ENCODE measurements at places on chromosomes 3 and 15.

DNA sequence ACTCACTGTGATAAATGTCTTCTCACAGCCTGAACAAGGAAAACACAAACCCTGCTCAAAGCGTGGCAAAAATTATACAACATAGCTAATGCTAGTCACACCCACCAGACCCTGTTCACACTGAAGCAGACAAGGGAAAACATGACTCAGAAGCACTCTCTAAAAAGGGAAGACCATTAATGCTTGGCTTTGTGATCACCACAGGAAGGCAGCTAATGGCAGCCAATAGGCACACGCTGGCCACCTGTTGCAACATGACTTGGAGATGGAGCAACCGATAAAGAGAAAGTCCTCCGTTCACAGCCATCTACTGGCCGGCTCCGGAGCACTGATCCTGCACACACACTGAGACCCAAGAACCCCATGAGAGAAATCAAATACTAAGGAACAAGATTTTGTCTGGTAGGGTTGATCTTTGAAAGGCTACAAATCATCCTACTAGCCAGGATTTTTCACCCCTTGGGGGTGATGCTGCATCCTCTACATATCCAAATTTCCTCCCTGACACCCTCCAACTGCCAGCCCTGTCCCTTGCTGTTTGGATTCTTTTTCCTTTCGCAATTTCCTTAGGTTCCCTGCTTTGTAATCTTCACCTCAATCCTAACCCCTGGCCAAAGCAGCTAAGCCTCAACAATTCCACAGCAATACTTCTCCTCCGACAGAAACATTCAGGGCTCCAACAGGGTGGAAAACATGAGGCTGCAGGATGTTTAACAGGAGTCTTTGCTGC lies 3.2 kb downstream of the ZXDC start:
- DNase-seq, result peak; percentile 74

DNA sequence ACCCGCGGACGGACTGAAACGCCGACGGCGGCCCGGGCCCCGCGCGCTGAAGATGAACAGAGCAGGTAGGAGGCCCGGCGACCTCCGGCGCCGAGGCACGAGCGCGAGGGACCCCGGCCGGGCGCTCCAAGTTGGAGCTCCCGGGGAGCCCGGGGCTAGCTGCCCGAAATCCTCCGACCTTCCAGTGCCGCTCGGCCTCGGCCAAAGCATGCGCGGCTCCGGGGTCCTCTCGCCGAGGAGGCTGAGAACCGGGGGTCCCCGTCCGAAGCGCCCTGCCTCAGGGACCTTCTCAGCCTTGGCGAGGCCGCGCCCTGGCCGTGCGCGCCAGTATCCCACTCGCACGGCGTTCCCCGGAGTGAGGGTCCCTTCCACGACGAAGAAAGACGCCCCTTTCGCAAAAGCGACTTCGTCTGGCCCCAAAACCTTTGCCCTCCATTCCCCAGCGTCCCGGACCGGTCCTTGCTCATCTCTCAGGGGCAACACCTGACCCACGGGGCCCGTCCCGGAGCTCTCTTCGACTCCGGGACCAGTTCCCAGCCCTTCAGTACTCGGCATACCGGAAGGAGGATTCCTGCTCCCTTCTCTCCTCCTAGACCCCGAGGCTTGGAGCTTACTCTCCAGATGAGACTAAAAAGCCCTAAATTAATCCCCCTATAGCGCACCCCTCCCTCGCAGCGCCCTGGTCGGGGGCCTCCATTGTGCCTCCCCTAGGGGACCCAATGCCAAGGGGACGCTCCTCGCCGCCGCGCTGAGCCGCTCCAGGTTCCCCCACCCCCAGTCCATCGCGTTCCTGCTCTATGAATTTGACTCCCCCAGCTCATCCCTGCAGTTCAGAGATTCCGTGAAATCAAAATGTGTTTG lies 7.7 kb upstream of the FGD5 start:
- DNase-seq, result no peak

DNA sequence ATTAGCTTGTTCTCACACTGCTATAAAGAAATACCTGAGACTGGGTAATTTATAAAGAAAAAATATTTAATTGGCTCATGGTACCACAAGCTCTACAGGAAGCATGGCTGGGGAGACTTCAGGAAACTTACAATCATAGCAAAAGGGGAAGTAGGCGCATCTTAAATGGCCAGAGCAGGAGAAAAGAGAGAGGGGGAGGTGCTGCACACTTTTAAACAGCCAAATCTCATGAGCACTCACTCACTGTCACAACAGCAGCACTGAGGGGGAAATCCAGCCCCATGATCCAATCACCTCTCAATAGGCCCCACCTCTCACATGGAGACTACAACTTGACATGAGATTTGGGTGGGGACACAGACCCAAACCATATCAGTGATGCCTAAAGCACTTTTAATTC lies 82.5 kb downstream of the DCLK3 start:
- no peak for DNase-seq

GRCh38 chr15:25176991-25177954 lies 222.5 kb downstream of the SNRPN start:
- DNase-seq, result peak; percentile 12

- no peak for DNase-seq
Measured at GRCh38 chr3:138241676-138242075, 54.6 kb downstream of the ARMC8 start.

DNA sequence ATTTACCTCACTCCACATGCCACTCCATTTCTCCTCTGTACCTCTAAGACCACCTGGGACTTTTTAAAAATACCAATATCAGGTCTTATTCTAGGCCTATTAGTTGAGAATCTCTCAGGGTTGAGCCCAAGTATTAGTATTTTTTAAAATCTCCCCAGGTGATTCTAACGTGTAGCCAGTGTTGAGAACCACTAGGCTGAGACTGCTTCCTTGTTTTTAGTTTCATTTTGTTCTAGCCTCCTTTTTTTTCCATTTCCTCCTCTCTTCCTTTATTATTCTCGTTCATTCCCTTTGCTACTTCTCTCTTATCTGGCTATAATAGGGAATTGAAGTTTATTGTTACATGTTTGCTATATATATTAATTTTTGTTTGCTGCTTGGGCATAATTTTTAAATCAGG lies 217.8 kb upstream of the CD96 start:
- no peak for DNase-seq

DNA sequence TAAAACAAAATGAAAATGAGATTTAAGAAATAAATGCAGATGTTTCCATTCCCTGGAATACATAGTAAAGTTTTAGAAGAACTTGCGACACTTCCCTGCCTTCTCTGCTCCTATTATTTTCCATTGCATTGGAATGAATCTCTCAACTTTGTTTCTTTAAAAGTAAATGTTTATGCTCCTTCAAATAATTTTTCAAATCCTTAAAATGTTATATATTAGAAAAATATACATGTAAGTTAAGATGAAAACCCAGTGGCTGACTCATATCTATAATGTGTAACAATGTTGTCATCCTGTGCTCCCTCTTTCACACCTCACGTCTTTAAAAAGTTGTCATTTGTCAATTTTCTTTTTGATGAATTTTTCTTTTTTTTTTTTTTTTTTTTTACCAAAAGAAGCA lies 3.6 kb downstream of the RBMS3 start:
- DNase-seq, result no peak

- DNase-seq, result no peak
Measured at GRCh38 chr15:64938192-64938591, 26.5 kb downstream of the ANKDD1A start.

DNA sequence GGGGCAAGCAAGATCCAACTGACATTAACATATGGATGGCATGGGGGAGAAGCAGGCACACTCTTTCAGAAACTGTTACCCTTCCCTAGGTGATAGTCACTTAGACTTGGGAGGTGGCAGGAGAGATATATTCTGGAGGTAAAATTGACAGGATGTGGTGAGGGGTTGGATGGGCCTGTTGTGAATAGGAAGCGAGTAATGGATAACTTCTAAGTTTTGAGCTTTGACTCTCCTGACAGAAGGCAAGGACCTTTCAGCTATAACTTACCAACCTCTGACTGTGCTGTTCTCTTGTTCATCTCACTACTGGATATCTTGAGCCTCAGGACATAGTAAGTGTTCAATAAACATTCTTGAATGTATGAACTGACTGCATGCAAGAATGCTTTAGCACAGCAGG lies 1.9 kb upstream of the PDIA5 start:
- DNase-seq, result no peak

DNA sequence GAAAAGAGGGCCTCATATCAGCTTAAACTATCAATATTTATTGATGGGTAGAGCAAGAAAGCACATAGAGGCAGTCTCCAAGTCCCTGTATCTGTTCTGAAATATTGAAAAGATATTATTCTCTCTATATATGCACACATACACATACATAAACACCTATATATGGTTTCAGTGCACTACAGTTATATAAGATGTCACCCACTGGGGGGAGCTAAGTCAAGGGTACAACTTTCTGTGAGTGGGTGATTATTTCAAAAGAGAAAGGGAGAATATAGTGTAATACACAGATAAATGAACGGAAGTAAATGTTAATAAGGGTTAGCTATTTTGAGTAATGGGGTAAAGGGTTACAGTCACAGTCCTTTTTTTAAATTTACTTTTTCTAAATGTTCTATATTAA lies 8.8 kb downstream of the SNTN start:
- DNase-seq, result no peak

DNA sequence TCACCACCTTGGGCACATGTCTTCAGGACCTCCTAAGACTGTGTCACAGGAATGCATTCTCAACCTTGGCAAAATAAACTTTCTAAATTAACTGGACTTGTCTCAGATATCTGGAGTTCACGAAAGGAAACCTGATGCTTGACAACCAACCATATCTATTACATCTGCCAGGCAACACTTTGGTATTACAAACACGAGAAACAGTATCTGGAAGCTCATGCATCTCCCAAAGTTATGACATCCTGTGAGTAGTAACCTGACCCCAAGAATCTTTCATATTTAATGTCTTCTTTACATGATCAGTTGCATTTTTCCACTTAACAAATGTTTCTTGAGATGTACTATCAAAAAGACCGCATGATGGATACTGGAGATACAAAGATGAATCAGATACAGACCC lies 465.3 kb upstream of the AGTR1 start:
- DNase-seq, result no peak

GRCh38 chr15:87619161-87619960 lies 637.2 kb downstream of the NTRK3 start:
- no peak for DNase-seq

DNA sequence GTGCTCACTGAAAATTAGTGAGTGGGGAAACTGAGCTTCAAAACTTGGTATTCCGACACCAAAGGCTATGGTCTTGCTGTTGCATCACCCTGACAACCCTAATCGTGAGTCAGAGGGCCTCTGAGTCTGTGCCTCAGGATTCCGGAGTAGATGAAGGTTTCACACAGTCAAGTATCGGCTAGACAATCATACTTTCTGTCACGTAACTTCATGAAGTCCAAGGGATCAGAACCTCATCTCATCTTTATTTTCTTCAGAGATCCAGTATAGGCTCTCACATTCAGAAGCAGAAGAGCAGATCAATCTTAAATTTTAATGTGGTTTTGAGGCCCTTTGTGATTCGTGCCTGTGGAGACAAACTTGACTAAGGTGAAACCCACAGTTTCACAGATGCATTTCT lies 26.1 kb upstream of the NECTIN3 start:
- no peak for DNase-seq

DNA sequence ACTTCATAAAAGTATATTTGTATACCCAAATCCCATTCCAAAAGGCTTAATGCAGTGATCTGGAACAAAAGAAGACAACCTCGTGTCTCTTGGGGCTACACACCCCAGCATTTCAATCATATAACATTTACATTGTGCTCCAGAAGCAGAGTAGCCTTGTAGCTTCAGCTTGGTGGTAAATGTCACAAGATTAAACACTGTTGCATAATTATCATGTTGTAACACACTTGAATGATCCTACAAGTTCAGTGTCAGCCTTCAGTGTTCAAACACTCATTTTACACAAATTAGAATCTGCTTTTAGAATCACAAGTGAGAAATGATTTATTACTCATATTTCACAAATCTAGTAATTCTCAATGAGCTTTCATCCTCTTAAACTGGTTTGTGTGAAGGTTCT lies 122.6 kb downstream of the CNTN3 start:
- no peak for DNase-seq

GRCh38 chr3:130260918-130261317 lies 84.6 kb upstream of the COL6A5 start:
- DNase-seq, result no peak

DNA sequence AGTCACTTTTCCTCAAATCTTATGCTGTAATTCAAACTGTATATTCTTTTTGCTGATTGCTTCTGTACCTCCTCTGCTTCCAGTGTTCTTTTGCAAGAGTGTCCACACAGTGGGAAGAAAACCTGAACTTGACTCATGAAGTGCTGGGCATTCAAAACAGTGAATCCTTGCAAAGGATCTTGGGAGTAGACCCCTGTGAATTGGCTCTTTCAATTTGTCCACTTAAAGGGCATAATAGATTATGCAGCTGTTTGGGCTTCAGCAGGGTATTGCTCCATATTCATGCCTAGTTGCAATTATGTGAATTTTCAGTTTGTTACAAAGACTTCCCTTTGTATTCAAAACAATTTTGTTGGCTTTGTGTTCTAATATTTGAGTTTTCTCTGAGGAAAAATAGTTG lies 11.4 kb downstream of the ZFAND6 start:
- DNase-seq, result no peak

DNA sequence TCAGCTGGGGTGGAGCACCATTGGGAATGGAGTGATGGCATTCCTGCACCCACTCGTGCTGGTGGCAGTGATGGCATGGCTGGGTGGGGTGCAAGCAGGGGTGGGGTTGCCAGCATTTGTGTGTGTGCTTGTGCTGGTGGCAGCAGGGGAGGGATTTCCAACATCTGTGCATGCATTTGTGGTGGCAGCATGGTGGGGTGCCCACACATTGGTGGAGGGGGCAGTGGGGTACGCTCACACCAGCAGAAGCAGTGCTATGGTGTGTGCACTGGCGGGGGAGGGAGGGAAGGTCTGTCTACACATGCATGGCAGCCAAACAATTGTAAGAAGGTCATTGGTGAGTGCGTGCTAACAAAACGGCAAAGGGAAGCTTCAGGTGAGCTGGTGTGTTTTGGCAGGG lies 76.7 kb upstream of the NUDT16 start:
- DNase-seq, result no peak

DNA sequence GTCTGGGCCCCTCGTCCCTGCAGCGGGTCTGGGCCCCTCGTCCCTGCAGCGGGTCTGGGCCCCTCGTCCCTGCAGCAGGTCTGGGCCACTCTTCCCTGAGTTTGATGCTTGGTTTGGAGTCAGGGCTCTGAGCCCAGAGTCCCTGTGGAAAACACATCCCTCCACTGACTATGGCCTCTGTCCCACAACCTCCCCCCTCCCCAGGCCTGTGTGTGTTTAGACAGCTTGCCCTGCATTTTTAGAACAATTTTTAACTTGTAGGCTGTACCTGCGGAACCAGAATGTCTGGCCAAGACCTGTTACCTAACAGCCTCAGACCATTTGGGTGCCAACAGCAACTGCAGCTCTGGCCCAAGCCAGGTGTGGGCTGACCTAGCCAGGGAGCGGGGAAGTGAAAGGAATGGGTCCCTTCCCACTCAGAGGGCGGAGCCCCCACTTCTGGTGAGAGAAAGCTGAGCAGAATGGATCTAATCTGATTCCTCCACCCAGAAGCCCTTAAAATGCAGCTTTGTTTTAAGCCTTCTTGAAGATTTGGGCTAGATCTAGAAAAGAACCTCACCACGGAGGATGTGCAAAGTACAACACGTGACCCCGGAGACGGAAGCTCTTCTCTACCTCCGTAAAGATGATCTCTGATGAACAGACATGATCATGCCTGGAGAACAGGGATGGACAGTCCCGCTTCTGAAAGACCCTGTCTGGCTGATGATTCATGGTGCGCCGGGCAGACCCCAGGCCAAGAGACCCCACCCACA lies 60.5 kb upstream of the TFRC start:
- no peak for DNase-seq

Measured in CD4-positive, alpha-beta T cell treated with Interleukin-15 for 1 hour (primary cell).